SK-MEL-5 (cell line): ENCODE measurements at places on chromosomes 12 and 14. TPM values are rescaled to one million over a fixed set of nuclear protein-coding genes. Genes with fewer than 3 reads are reported as not detected.

- DNase-seq, result no peak
These were observed at the start of gene ARHGAP9 for GRCh38 chr12:57479376-57480115. Gene ARHGAP9, minus strand, starts transcription at chr12:57479866. Its CDS starts 460 bp downstream, at chr12:57479406.

GRCh38 chr14:99274346-99275221, 2.6 kb upstream of the BCL11B start:
- DNase-seq, result peak; percentile 81

DNA sequence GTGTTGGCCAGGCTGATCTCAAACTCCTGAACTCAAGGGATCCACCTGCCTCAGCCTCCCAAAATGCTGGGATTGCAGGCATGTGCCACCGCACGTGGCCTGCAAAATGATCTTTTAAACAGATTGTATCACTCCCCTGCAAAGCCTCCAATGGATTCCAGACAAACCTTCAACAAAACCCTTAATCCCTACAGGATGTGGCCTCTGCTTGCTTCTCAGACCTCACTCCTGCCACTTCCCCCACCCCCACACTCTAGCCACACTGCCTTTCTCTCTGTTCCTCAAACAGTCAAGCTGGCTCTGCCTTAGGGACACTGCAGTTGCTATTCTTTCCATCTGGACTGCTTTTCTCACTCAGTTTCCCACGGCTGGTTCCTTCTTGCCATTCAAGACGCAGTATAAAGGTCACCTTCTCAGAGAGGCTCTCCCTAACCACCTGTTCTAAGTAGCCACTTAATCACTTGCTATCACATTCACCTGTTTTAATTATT, 47.3 kb upstream of the TMED10 start:
- DNase-seq, result no peak

DNA sequence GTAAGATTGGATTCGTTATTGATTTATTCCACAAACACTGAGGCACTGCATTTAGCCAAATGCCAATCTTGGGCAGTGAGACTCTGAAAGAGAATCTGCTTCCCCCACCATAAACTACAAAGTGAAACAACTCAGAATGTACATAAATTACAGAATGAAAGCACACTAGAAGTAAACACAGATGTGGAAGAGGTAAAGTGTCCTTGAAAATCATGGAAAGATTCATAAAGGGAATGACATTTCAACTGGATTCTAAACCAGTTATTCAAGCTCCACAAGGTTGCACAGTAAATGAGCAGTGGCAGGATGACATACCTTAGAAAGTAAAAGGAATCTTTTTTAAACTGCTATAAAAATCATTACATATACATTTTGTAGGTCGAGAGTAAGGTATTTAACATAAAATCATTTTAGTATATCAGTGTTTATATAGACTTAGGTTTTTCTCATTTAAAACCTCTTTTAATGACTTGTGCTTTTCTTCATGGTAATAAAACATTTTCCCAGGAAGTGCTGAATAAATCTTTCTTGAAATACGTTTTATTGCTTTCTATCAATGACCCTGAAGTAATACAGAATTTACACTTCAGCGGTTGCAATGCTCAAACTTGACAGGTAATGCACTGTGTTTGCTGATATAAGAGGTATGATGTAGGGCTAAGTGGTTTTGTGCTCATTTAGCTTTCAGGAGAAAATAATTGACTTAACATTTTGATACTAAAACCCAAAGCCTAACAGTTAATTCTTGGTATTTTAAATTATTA, 270.6 kb downstream of the NAV3 start:
- DNase-seq, result no peak

GRCh38 chr14:101119830-101120571, 216.5 kb upstream of the RTL1 start:
- no peak for DNase-seq

DNA sequence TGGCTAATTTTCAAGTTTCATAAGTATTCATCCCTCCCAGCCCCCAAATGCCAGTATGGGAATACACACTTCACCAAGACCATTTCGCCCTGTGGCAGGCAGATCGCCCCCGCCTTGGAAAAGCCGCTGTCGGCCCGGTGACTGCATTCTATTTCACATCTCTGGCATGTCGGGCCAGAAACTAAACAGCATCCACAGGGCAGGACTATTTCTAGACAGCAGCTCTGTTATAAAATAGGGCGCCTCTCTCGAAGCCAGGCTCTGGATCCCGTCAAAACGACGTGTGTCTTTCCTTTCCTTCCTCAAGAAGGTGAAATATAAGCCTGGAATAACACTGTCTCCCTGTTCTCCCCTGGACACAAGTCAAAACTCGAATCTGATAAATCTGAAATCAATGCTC, 56.8 kb downstream of the GSC start:
- no peak for DNase-seq

DNA sequence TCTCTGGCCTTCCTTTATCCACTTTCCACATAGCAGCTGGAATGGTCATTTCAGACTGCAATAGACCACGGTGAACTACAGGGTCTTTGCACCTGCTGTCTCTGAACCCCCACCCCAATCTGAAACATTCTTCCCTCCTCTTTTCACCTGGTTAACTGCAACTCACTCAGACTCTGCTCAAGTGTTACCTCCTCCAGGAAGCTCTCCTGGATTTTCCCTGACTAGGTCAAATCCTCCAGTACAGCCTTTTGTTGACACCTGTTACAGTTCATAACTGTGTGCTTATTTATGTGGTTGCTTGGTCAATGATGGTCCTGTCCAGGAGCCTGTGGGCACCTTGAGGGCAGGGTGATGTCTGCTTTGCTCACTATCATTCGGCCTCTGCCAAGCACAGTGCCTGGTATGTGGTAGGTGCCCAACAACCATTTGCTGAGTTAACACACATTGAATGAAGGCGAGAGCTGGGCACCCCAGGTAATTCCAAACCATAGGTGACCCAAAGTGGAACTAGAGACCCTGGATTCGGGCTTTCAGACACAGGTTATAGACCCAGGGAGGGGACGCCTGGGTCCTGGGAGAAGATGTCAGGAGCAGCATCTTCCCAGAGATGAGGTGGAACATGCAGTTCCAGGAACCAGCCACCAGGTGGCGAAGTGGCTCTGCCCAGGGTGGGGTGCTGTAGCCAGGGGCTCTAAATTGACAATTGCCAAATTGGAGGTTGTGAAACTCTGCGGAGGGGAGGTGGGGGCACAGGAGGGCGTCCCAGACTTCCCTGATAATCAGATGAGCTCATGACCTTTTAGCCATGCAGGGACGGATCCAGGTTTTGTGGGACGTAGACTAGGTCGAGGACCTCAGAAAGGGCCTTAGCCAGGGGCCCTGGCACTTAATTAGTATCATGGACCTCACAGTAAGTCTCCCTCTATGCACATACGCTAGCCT, 28.1 kb downstream of the TRPV4 start:
- peak; percentile 59 for DNase-seq

DNA sequence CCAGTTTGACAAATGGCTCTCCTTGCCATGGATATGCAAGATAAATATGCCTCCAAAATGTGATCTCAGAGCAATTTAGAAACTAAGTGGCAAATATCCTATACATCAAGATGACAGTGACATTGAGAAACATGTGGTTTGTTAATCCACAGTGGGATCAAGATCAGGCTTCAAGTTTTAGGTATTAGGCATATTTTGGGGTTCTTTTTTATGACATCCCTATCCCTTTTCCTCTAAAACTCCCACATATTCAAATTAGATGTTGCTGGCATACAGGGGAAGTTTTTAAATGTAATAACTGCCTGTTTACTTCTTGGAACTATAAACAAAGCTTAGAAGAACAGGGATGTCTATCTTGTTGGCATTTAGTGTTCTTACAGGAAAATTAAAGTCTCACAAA, 179.4 kb downstream of the CRADD start:
- DNase-seq, result no peak

DNA sequence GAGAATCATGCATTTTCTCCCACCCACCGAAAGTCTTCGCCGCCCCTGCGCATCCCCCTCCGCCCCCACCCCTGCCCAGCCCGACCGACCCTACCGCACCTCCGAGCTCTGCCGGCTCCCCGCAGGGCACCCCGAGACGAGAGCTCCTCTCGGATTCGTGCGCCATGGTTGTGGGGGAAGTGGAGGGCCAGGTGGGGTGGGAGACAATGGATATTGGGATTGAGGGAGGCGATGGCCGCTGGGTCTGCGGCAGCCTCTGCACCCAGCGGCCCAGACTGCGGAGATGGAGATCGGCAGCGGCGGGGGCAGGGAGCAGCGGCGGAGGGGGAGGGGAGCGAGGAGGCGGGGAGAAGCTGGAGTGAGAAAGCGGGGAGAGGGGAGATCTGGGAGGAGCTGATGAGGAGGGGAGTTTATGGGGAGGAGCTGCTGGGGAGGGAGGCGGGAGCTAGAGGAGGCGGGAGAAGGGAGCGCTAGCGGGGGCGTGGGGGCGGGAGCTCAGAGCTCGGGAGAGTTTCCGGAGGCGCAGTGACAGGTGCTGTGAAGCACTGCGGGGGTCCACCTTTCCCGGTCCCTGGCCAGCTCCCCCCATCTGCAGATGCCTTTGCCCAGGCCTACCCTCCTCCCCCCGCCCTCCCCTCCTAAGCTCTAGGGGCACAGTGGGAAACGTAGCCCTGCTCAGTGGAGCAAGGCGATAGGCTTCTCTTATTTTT, at the start of gene SALL2:
TSS of gene SALL2 (minus strand) at position 385 of the 710 bp plus-strand sequence. CDS start at position 166, 219 bp downstream.
- DNase-seq, result peak; percentile 33

- peak; percentile 74 for DNase-seq
These were observed 29.9 kb downstream of the HSPB8 start for GRCh38 chr12:119208626-119209061.

GRCh38 chr14:64438181-64438841, 27.0 kb upstream of the AKAP5 start:
- no peak for DNase-seq

DNA sequence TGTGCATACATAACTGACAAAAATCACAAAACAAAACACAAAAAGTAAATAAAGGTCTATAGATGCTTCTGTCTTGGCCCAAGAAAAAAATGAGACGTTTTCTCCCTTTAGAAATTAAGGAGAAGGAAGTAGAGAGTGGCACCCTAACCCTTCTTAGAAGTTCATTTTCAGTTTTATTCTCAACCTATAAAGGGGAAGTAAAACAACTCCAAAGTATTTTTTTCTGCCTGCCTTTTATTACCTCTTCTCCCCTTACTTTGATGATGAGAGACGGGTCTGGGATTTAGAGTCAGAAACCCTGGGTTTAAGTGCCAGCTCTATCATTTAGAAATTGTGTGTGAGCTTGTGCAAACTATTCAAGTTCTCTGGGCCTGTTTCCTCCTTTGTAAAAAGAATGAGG, 2.8 kb downstream of the PRIM1 start:
- DNase-seq, result no peak

- no peak for DNase-seq
These were observed 17.6 kb downstream of the LACRT start for GRCh38 chr12:54616933-54617680.

- peak; percentile 16 for DNase-seq
These were observed 427 bp upstream of the TMEM120B start for GRCh38 chr12:121712190-121712460.

The NPAS3 gene
- total RNA-seq, result 0.90 and 2.4 TPM in 2 replicates

The COX8C gene
- not detected in 2 replicates for total RNA-seq

The NPFF gene
- not detected in 2 replicates for total RNA-seq

The CIDEB gene
- 0.35 and 0.48 TPM in 2 replicates for total RNA-seq

The GPRC5A gene
- 13.9 and 17.6 TPM in 2 replicates for total RNA-seq
